T-helper 9 cell (primary cell): ENCODE measurements at places on chromosomes 7 and 10.

DNA sequence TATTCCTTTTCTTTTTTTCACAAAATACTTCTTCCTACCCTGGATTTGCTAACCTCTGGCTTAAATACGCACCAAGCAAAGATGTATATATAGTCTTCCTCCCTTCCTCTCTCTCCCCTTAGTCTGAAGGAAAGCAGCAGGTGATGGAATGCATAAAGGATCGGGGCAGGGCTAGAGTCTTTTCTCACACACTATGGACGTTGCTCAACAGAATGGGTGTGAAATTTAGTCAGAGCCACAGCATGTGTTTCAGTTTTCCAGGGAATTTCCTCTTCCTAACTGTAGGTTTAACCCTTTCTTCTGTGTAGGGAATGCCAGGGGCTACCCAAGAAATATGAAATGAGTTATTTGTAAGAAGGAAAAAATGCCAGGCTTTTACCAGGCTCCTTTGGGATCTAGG is 71.4 kb upstream of the NFKB2 start:
- no peak for DNase-seq

GRCh38 chr10:120396228-120396627 is 60.8 kb upstream of the PLPP4 start:
- DNase-seq = no peak

DNA sequence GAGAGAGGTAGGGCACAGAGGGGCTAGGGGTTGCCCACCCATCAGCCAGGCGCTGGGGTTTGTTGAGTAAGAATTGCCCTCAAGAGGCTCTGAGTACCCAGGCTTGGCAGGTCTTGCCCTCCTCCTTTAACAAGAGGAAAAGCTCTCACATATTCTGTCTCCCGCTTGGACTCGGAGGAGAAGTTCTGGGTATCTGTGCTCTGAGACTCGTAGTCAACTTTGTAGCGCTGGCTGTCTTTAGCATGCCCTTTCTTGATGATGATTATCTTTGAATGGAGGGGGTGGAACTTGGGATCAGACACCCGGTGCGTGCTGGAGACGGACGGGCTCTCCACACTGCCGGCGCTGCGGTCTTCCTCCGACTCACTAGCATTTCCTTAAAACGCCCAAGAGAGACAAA is 4.0 kb downstream of the IGFBP3 start:
- DNase-seq = no peak

GRCh38 chr7:69776611-69777010 is 178.3 kb downstream of the AUTS2 start:
- no peak for DNase-seq

DNA sequence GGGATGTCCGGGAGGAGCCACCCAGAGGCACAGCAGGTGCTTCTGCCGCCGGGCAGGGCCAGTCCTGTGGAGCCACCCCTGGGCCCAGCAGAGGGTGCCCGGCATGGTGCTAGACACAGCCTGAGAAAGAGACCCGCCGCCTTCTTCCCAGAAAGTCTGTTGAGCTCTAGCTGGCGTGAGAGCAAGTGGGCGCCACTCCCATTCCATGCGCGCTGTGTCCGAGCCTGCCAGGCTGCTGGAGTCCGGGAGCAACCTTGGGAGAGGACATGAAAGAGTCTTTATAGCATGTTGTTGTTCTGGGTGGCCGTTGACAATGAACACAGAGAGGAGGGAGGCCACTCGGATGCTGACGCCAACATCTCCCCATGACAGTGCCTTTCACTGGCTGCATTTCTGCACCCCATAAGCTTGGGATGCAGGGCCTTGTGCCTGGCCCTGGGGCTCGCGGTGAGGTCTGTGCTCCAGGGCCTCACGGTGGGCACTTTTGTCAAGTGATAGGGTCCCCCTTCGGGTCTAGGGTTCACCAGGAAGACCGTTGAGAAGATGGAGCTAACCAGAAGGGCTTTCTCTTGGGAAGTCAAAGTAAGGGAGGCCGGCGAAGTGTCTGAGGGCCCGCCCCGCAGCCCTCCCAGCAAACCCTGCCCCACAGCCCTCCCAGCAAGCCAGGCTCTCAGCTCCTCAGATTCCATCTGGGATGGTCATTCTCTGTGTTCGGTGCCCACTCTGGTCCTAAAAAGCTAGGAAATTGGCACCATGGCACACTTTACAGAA is 47.3 kb downstream of the NKX6-2 start:
- DNase-seq = no peak

DNA sequence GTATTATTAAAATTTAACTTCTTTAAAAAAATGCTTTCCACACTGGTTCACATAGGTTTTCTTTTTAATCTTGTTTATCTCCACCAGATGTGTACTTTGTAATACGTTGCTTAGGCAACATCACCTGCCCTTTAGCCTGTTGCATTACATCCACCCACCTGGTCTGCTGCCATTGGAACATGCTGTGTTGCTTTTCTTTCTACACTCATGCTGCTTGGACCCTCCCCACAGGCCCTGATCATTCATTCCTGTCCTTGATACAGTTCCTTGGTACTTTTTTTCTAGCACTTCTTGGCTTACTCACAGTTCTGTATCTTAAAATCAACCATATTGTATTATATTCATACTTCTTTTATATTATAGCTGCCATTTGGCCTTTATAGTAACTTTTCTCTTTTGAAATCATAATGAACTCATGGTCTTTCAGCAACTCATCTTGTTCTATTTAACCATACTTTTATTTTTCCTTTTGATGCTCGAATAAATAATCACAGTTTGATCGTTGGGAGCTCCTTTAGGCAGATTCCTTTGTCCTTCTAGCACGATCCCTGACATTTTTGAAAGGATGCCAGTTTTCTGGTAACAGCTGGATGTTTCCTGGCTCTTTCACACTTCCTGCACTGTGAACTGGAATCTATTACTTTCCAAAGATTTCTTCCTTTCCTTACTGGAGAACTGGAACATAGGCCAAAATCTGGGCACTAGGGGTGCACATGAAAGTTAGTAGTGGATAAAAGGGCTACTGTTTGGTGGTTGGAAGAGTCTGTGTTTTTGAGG is 125.1 kb downstream of the CDK14 start:
- no peak for DNase-seq

- no peak for DNase-seq
Observed at GRCh38 chr7:25494896-25495295, 266.6 kb upstream of the NPVF start.

DNA sequence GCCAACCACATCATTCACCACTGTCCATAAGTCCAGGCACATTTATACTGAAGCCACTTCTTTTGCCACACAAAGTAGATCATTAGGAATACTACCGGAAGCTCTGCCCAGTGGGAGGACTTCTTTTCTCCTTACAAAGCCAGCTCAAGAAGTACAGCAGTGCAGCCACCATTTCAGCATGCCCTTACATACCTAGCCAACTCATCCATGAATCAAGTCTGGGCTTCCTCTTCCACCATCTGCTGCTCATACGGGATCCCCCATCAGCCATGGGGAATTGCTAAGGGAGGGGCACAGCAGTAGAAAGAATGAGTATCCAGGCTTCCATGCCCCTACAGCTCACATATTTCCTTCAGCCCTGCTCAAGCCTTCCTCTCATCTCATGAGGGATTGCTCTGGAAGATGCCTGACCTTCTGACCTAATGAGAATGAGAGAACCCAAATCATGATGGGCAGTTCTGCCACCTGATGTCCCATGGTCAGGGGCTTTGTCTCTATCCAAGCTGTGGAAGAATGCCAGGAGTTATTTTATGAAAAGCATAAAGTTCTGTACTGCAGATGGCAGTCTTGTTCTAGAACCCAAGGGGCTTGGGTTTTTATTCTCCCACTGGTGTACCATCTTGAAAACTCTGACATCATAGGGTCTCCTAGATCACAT is 39.5 kb downstream of the ACSM6 start:
- no peak for DNase-seq
